NCI-H1436 (cell line): ENCODE measurements at places on chromosomes 16 and 17.

- DNase-seq: no peak
Measured at GRCh38 chr17:21028192-21028591, 14.6 kb downstream of the USP22 start.

GRCh38 chr17:2595716-2596115 lies 2.3 kb downstream of the PAFAH1B1 start:
- no peak for DNase-seq

GRCh38 chr17:12691173-12691572 lies 25.5 kb downstream of the MYOCD start:
- DNase-seq: no peak

DNA sequence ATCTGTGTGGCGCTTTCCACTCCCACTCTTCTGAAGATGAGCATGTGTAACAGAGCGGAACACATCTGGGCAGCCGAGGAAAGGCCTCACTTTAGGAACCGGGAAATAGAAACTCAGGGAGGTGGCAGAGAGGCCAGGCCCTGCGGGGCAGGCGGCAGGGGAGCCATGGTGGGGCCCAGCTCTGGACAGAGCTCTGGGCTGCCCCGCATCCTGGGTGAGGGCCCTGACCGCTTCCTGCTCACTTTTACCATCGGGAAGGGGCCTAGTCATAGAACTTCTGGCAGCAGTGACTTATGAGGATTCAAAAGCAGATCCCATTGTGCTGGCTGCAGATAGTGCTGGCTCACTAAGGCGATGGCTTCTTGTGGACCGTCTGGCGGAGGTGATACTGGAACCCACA lies 22.6 kb downstream of the COX4I1 start:
- no peak for DNase-seq

- no peak for DNase-seq
Measured at GRCh38 chr17:44546671-44547606, 10.3 kb upstream of the FZD2 start.

DNA sequence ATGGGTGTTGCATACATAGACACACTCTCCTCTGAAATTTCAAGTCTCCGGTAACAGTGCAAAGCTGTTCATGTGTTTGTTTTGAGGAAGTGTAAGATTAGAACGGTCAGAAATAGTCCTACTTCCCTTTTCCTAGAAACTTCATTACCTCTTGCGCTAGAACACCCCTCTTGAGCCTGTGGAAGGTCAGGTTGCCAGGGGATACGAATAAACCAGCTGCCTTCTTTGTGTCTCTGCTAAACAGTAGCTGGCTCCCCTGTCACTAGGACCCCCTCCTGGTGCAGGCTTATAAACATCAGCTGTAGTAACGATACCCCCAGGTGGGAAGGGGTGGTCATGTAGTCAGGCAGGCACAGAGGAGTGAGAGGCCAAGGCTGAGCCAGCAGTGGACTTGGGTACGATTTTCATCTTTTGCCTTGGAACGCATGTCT lies 113.4 kb upstream of the RCVRN start:
- DNase-seq: no peak

DNA sequence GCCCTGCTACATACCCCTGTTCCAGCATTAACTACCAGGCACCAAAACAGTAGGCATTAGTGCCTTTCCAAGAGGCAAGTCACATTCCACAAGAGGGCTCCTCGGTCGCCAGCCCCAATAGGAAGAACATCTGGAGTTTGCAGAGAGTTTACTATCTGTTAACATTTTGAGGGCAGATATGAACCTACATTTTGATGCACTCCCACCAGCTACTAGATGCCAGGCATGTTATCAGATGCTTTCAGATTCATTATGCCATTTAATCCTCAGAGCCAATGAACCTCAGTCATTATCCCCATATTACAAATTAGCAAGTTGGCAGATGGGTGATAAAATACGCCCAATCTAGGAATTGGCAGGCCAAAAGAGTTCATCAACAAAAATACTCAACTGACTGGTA lies 4.2 kb upstream of the CMTM2 start:
- no peak for DNase-seq

DNA sequence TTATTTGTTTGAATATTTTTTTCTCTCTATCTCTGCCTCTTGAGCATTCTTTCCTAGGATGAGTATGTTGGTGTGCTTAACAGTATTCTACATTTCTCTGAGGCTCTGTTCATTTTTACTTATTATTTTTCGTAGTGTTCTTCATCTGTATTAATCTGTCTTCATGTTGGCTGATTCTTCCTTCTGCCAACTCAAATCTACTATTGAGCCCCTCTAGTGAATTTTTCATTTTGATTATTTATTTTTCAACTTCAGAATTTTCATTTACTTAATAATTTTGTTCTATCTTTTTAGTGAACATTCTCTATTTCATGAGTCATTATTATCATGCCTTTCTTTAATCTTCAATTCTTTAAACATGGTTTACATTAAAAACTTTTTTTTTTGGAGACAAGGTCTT lies 3.2 kb upstream of the ST6GALNAC1 start:
- no peak for DNase-seq

DNA sequence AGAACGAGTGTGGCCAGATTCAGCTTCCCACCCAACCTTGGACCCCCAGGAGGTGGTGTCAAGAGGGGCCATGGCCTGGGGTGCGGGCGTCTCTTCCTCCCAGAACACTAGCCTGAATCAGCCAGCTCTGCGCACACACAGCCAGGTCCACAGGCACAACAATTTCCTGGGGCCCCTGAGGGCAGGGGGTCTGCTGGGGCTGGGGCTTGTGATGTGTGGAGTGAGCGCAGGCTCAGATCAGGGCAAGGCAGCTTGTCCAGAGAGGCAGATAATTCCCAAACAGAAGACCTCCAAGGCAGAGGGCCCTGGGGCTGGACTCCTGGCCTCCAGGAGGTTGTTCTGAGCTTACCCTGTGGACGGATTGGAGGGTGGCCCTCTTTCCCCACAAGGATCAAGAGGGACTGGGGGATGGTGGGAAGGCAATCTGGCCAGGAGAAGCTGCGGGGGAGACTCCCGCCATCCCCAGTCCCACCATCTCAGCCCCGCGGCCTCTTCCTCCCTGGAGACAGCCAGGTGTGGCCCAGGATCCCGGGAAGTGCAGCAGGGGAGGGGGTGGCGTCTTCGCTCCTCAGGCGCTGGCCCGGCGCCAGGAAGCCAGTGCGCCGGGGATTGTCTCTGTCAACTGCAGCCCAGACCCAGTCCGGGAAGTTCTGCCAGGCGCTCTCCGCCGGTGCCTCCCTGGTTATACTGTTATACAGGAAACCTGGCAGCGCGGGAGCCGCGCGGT lies 52.0 kb upstream of the AMZ2 start:
- DNase-seq: no peak
